ENCODE measurements at places on chromosomes 12 and 14. TPM values are rescaled to one million over a fixed set of nuclear protein-coding genes. Genes with fewer than 3 reads are reported as not detected.

The KCNK13 gene
- polyA plus RNA-seq, result not detected

The IL23A gene
- 0.29 TPM for polyA plus RNA-seq

DNA sequence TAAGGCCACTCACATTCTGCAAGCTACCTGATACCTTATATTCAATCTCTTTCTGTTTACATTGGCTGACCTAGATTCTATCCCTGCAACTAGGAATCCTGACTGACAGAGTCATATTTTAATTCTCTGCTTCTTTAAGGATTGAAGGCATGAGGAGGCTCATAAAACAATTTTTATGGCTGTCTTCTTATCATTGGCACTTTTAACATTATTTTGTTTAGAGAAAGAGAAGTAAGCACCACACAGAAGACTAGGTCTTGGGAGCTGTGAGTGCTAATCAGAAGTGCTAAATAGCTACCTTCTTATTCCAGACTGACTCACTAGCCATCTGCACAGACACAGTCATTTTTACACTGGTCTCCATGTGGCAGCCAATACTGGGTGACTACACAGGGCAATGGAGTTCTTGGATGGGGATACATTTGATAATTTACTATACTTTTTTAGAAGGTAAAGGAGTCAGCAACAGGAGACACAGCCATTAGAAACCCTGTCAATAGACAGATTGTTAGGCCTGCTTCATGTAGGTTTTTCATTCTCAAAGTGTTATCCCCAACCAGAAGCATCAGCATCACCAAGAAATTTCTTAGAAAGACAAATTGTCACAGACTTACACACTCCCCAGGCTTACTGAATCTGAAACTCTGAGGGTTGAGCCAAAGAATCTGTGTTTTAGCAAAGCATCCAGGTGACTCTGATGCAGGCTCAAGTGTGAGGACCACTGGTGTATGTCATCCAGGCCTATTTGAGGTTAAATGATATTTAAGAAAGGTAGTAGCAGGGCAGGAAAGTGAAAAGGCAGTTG lies 214.1 kb downstream of the DUSP6 start:
- no peak for DNase-seq

The B3GNT4 gene
- 0.81 TPM for polyA plus RNA-seq

DNA sequence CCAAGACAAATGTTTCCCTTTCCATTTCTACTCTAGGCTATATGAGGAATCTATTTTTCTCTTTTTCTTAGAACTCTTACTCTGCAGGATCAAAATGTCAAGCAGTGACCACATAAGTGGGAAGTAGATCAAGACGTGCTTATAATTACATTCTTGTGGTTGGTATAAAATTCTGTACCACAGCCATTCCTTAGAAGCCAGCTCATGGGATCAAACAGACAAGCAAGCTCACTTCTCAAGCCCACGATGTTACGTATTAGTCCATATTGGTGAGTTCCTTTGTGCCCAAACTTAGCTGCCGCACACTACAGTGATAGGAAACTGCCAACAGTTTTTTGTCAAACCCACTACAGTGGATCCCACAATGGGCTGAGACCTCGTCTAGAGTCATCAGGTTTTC lies 53.4 kb downstream of the IFNG start:
- no peak for DNase-seq

GRCh38 chr12:101830367-101831325 lies at the start of gene GNPTAB:
GNPTAB (minus strand) TSS chr12:101830959; CDS start chr12:101830675, 284 bp downstream.
- DNase-seq, result peak; percentile 98

DNA sequence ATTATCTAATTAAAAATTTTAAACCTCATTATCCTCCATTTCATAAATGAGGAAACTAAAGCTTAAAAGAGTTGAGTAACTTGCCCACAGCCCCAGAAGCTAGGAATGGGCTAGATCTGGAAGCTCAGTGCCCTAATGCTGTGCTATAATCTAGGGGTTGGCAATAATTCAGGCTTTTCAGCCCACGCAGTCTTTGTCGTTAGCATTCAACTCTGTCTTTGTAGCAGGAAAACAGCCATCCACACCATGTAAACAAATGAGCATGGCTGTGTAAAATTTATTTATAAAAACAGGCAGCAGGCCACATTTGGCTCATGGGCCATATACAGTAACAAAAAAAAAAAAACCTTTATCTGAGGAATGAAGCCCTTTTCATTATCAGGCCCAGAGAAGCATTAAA lies 92.4 kb upstream of the OVCH1 start:
- no peak for DNase-seq

- no peak for DNase-seq
These were observed 8.4 kb upstream of the PGF start for GRCh38 chr14:74963705-74964271.

The LRIG3 gene
- polyA plus RNA-seq, result 0.03 TPM

DNA sequence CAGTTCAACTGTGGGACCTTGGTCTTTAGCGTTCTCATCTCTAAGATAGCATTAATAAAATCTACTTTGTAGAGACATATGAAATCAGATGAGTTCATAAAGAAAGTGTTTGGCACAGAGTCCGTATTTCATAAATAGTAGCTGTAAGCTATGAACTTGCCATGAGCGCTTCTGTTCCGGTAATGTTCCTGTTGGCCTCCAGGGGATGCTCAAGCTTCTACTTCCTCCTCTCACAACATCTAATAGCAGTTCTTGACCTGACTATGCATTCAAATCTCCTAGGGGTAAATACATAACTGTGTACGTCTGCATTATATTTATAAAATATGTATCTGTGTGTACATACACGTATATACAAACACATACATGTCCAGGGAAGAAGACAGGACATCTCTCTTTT lies 288.2 kb upstream of the TMPO start:
- peak; percentile 5 for DNase-seq

DNA sequence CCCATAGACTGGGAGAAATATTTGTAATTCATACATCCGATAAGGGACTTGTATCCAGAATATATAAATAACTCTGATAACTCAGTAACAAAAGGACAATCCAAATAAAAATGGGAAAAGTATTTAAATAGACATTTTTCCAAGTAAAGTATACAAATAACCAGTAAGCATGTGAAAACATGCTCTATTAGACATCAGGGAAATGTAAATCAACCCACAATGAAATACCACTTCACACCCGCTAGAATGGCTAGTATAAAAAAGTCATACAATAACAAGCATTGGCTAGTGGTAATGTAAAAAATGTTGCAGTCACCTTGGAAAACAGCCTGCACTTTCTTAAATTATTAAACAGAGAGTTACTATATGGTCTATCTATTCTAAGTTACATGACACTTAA lies 650.7 kb downstream of the C12orf50 start:
- DNase-seq, result no peak

- no peak for DNase-seq
These were observed 90.2 kb upstream of the PLEKHG7 start for GRCh38 chr12:92612611-92613010.

DNA sequence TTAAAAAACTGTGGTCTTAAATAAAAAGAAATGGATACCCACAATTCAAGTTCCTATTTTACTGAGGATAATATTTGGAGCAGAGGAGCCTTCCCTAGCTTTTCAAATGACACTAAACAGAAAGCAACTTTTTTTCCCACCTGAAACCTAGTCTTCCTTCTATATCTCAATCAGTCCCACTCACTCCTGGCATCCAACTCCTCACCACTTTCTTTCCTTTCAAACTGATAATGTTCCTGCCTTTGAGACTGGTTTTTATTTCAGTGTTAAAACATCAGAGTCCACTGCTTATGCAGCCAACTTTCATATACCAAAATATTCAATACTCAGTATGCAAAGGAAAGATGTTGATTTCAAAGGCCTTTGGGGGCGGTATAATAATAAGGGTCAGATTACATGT lies 225.6 kb downstream of the GXYLT1 start:
- DNase-seq, result no peak

GRCh38 chr14:76081642-76082041 lies 70.1 kb upstream of the GPATCH2L start:
- no peak for DNase-seq

The PRB2 gene
- not detected for polyA plus RNA-seq

DNA sequence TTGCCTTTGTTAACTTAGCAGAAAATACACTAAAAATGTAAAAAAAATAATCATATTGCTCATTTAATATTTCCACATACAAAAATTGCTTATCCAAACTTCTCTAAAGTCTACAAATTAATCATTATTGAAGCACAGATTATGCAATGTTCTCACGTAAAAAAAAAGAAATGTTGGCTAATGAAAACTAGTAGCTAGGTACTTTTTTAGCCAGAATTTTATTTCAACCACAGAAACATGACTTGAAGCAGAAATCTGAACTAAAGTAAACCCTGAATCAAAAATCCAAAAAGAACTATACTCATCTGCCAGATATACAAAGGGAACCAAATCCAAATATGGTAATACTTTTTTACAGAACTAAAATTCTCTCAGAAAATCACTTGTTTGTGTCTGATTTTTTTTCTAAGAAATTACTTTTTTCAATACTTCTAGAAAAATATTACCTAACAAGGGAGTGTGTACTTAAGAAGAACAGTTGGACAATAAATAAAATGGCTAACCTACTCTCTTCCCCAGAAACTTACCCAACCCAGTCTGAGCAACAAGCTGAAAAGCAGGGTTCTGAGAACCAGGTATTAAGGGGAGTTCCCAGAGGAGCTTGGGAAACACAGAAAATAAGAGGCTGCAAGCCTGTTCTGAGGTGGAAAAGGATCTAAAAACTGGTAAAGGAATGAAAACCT lies 78.4 kb upstream of the RAP1B start:
- no peak for DNase-seq

GRCh38 chr12:15632708-15633107 lies 156.5 kb downstream of the EPS8 start:
- no peak for DNase-seq

The SYT1 gene
- polyA plus RNA-seq, result 17.0 TPM

The KTN1 gene
- 39.5 TPM for polyA plus RNA-seq

All from SK-N-SH (cell line).